GM23248 (cell line): ENCODE measurements at places on chromosomes 12 and 14. TPM values are rescaled to one million over a fixed set of nuclear protein-coding genes. Genes with fewer than 3 reads are reported as not detected.

DNA sequence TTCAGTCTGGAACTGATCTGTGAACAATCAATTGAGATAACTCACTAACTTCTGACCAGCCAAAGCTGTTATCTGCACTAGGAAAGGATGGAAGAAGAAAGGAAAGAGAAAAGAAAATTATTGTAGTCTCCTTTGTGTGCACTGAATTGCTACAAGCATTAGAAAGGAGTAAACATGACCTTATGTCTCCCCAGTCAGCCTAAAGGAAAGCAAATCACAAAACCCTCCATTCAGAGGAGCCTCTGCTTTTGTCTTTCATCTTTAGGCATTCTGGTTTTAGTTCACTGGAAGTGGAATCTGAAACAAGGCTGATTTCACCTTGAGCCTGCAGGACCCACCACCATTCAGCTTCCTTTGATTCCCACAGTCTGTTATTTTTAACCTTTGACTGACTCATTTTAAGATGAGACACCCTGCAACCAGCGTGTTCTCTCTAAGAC is 26.0 kb downstream of the TBX3 start:
- DNase-seq: no peak

- DNase-seq: peak; percentile 92
Measured at GRCh38 chr14:51458563-51458955, 193.2 kb upstream of the FRMD6 start.

DNA sequence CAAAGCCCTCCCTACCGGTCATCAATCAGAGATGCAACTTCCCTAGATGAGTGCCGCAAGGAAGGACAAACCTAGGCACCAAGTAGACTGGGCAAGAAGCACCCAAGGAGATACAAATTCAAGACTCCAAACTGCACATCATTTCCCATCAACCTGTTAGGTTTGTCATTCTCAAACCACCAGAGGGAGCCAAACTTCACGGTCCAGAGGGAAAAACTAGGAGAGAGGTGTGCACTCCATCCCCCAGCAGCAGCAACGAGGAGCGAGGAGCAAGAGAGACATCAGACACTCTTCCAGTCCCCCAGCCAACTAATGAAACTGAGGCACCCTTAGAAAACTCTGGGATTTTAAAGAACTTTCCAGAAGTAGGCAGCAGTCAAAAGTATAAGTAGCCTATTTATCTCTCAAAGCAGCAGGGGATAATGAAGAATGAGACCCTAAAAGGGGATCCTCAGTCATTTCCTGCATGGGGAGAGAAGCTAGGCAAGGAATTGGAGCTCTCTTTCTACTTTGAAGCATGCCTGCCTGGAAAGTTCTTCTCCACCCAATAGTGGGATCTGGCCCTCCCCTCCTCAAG is 37.0 kb upstream of the NT5DC3 start:
- peak; percentile 80 for DNase-seq

GRCh38 chr14:96390965-96391292 is 999 bp upstream of the AK7 start:
- no peak for DNase-seq

GRCh38 chr12:122265476-122265875 is 818 bp downstream of the VPS33A start:
- DNase-seq: peak; percentile 12

DNA sequence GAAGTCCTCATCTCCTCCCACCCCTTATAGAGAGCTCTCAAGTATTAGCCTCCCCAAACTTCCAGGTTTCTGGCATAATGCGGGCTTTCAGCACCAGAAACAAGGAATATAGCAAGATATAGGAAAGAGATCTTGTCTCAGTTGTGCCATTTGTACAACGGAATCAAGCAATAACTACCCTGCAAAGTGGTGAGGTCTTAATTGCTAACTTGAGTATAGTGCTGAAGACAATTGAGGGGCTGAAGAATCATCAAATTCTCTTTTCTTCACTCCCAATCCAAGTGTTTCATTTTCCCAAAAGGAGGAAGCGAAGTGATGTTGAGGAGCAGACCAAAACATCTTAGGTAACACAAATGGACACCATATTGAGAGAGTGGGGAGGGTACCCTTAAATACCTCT is 26.8 kb upstream of the ANP32D start:
- DNase-seq: no peak

DIO2 gene
- polyA plus RNA-seq: 26.6 and 29.6 TPM in 2 replicates

DNA sequence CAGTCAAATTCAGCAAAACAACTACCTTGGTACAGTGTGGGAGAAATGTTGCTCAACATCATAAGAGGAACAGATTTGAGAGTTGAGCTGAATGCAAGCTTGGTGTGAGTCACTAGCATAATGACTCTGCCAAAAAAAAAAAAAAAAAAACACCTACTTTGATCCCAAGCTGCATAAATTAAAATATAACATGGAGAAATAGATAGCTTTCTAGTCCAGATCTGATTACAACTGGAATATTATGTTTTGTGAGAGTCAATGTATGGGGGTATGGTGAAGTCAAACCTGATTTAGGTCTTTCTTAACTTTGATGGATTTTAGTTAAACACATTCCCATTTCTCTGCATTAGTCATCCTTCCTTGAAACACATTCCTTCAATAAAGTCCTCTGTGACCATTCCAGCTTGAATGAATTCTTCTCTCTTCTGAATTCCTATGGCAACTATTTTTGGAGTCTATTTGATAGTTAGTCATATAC is 188.1 kb downstream of the SLC5A8 start:
- DNase-seq: peak; percentile 96

DNA sequence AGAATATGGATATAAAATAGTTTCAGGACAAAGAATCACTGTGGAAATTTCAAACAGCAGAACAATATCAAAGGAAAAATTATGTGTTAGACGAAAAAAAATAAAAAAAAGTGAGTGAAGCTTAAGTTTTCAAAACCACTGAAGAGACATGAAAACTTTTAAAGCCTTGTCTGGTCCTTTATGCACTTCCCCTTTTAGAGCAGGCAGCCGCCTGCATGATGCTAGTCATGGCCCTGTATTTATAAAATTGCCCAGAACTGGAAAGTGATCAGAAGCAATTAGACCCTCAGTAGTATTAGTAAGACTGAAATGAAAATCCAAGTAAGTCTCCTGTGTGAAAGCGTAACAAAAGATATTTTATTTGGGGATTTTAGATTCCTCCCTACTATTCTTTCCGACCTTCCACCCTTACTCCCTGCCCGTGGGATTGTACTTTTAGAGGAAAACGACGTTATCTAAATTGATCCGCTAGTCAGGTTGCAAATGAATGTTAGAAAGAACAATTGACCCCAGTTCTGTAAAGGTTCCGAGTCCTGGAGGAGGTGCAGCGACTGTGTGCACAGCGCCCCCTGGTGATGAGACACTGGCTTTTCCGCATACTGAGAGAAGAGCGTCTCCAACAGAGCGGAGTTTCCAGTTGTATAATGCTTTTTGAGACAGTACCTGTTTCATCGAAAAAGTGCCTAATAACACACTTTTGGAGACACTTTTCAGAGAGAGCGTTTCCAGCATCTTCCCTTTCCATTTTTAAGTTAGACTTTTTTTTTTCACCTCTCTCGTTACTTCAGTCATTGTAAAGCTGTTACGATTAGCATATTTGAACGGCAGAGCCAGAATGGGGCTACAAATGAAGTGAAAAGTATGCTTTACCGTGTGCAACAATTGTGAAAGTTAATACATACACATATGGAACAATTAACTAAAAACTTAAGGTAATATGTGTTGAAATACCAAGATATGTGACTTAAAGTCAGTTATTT is 12.4 kb downstream of the MGST1 start:
- DNase-seq: peak; percentile 70

DNA sequence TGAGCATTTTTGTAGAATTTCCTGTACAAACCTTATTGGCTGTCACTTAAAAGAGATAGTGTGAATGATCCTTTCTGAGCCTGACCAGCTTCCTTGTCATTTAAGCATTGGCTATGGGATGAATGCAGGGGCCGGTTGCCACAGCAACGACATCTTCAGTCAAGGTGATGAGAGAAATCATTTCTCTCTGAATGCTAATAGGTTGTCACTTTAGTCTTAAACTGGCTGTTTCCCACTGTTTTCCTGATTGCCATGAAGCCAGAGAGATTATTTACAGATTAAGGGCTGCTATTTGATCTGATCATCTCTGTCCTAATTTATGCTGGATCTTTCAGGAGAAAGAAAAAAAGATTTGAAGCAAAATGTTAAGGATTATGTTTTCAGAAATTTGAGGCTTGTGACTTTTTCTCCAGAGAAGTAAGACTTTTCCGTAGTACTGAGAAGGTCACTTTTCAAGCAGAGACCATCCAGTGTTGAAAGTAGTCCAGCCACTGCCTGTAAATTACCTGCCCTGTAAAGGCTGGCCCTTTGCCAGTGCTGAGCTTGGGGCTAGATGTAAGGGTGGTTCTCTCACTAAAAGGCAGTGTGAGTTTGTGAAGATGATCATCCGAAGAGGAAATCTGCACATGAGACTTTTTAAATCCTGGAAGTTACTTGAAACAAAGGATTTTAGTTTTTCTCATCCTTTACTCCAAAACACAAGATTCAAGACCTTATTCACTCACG is 235.6 kb downstream of the DACT1 start:
- no peak for DNase-seq

DDX51 gene
- 3.0 and 3.7 TPM in 2 replicates for polyA plus RNA-seq

DNA sequence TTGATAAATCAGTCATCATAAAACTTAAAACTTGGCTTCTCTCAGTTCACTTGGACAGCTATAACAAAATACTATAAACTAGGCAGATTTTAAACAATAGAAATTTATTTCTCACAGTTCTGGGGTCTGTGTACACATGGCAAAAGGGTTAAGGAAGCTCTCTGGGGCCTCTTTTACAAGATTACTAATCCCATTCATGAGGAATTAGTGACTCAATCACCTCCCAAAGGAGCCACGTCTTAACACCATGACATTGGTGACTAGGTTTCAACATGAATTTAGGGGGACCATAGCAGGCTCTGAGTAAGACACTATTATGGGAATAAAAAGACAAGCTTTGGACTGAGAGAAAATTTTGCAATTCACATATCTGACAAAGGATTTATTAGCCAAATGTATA is 436.5 kb downstream of the PDZRN4 start:
- no peak for DNase-seq

GPX2 gene
- not detected in 2 replicates for polyA plus RNA-seq

GRCh38 chr12:92987362-92987761 is 58.3 kb upstream of the EEA1 start:
- peak; percentile 89 for DNase-seq

DNA sequence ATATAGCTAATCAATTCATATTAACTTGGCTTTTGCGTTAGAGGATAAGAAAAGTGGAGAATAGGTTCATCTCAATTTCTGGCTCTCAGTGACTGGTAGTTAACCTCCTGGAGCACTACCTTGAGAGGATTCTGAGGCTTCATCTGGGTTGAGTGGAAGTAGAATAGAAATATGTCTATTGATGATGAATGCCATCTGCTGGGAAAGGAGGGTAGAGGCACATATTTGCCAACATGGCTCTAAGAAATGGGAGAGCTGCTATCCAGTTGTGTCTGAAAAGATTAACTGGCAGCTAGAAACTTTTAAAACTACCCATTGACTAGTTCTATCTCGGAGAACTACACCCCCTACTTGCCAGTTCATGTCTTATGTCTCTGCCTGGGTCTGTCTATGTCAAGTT is 530.1 kb downstream of the NRXN3 start:
- peak; percentile 33 for DNase-seq

NKX2-8 gene
- polyA plus RNA-seq: not detected in 2 replicates

DNA sequence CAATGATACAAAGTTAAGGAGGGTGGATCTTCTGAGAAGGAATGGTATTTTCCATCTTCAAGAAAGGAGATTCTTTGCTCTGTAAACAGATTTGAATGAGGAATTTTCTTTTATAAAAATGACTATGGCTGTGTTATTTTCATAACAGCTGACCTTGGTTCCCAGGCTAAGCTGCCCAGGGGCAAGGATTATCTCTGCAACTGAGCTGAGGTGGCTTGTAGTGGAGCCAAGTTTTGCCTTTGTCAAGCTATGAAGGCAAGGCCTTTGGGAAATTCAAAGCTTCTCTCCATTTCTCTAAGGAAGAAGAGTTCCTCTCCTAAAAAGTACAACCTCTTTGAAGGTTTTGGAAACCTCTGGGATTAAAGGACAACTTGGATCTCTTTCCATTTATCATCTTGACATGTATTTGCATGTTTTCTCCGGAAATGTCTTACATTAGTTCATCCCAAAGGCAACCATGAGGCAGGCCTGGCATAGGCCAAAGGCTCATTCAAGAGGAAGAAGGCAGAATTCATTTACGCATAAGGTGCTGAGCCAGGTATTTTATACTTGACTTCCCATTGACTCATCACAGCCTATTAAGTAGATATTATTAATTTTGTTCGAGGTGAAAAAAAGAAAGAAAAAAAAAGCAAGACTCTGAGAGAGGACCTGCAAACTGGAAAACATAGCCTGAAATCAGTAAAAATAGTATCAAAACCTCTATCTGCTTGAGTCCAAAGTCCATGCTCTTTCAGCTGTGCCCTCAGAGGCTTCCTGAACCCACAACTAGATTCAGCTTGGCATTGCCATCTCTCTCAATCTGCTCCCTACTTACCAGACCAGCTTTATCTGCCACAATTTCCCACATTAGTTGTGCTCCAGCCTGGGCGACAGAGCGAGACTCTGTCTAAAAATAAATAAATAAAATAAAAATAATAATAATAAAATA is 24.0 kb upstream of the CKAP4 start:
- DNase-seq: no peak
